Femur (tissue), 1 donor: ENCODE measurements at places on chromosomes 6 and 20.
A peak's percentile ranks its signal among the peaks of the same experiment; 100 is the strongest.

DNA sequence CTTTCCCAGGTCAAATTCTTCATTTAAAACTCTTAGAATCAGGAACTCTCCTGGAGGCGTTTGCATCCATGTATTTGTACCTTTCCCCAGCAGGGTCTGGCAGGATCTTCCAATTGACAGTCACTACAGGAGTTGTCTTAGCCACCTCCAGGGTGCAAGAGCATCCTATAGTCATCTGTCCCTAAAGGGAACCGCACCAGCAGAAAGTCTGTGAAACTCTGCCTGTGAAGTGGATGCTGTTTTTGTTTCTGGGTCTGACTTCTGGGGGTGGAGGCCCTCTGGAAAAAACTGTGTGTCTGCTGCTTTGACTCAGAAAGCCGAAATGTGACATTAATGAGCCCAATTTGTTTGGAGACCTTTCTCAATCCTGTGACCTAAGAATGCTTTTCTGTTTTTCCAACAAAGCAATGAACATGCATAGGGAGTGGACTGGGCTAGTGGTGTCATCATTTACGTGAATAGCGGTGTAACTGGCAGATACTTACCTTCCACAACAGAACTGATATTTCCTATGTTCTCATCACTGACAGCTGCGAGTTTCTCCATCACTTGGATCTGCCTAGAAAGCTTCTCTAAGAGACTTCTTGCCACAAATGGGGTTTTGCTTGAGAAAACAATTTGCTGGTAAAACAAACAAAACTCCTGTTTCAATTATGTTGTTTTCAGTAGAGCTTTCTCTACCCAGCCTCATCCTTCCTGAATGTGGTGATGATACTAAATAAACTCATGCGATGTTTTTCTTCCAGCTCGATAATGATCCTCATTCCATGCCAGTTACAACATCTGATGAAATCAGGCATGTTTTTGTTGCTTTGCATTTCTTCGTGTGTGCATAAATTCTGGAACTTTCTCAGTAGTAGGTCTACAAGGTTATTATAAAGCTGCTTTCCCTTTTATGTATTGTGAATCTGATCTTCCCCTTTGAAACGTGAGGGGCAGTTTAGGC is 33.3 kb upstream of the ARMH2 start:
- DNase-seq = no peak

DNA sequence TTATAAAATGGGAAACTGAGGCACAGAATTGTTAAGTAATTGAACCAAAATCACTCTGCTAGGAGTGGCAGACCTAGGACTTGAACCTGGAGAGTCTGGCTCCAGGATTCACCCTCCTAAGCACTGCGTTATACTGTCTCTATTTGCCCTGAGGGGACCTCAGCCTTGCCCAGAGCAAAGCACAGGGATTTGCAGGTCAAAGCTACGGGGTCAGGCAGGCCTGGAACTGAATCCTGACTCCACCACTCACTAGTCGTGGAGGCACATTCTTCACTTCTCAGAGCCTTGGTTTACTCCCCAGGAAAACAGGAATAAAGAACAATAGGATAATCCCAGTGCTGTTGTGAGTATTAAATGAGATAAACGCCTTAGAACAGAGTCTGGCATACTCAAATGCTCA is 19.4 kb downstream of the KCNK15 start:
- DNase-seq = no peak

- DNase-seq = no peak
These were observed 1.2 kb downstream of the ANGPT4 start for GRCh38 chr20:914727-915498.

GRCh38 chr20:15332711-15333160 is 995.3 kb upstream of the FLRT3 start:
- DNase-seq = no peak

DNA sequence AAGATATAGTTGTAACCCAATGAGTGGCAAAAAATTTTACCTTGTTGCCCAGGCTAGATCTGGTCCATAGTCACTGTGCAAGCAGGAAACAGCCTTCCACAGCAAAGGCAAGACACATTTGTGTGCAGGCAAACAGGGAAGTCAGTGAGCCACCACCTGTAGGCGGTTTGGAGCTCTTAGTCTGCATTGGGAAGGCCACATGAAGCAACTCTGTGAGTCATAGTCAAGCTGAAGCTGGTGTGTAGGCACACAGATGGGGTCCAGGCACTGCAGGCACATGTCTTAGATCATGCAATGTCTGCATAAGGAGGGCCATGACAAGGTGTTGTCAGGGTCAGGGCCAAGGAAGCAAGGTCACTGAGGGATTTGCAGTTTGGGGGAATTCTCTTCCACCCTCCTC is 543.2 kb upstream of the EPHA7 start:
- DNase-seq = no peak

- no peak for DNase-seq
These were observed 32.4 kb downstream of the PHACTR1 start for GRCh38 chr6:12748815-12749521.

DNA sequence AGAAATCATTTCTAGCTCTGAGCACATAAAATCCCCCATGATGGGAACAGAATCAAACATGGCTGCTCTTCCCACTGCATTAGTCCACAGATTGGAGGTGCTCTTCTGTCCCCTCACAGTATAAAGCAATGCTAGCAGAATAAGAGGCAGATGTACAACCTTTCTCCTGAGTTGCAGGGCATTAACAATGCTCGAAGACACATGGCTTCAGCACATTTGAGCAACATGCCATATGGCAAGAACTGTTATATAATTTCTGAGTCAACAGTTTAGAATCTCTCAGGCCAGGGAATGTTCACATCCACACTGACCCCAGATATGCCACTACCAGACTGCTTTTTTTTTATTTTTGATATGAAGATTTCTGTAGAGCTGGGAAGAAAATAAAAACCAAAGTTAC is 119.6 kb downstream of the KIF13A start:
- DNase-seq = no peak

- no peak for DNase-seq
These were observed 267.9 kb downstream of the ADGRG6 start for GRCh38 chr6:142569676-142570075.

DNA sequence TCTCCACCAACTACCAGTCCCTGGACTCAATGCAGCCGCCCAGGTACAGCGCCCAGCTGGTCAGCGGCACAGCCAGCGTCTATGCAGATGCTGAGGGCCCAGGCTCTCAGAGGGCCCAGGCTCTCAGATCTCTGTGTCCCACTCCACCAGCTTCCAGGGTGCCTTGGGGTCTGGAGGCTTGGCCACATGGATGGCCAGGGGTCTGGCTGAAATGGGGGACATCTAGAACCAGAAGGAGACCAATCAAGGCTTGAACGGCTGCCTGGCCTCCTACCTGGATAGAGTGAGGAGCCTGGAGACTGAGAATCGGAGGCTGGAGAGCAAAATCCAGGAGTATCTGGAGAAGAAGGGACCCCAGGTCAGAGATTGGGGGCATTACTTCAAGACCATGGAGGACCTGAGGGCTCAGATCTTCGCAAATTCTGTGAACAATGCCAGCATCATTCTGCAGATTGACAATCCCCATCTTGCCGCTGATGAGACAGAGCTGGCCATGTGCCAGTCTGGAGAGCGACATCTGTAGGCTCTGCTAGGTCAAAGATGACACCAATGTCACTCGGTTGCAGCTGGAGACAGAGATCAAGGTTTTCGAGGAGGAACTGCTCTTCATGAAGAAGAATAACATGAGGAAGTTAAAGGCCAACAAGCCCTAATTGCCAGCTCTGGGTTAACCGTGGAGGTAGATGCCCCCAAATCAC is 44.1 kb upstream of the GRM4 start:
- DNase-seq = no peak

DNA sequence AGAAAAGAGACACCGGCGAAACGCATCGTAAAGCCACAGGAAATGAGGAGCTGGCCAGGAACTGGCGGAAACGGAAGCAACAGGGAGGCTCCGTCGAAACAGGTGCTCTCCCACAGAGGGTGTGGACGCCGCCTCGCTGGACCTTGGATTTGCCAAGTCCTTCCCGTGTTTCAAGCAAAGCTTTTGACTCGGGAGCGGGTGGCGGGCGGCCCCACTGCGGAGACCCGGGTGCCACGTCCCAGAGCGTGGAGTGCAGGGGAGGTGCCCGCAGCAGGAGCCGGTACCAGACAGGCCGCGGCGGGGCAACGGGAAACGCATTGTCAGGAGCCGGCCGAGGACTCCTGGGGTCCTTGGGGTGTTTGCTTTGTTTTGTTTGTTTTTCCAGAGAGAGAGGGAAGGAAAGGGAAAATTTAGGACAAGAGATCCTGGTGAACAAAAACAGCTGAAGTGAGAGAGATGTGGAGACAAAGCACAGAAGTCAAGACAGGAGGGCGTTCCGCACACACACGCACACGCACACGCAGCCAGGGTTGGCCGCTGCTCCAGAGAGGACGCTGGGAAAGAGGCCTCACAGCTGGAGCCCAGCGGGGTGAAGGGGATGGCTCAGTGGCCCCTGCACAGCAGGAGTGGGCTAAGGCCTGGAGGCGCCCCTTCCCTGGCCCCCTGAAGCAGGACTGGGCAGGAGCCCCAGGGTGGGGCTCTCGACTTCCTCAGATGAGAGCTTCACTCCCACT is 50.9 kb upstream of the CHRNA4 start:
- peak; percentile 48 for DNase-seq

DNA sequence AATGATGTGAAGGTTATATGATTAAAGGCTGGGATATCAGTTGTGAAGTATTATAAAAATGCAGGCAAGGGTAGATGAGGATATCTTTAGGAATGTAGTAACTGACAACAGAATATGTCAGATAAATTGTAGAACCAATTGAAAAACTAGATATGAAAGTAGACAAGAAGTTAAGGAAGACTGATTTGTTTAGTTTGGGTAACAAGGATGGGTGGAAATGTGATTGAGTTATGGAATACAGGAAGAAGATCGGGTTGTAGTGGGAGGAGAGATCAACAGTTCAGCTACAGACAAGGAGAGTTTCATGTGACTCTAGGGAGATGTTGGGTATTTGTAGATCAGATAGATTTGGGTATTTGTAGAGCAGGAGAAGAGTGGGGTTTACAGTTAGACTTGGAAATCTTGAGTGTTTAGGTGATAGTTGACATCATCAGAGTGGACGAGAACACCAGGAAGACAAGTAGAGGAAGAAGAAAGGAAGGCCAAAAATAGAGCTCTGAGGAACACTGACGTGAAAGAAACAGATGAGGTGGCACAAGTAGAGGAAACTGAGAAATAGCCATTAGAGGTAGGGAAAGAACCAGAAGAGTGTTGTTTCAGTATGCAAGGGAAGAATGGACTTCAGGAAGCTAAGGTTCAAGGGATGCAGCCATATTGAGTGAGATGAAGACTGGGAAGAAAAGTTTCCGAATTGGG is 12.1 kb upstream of the TSPYL1 start:
- no peak for DNase-seq

GRCh38 chr6:41280381-41281057 is 6.0 kb downstream of the TREM1 start:
- no peak for DNase-seq

DNA sequence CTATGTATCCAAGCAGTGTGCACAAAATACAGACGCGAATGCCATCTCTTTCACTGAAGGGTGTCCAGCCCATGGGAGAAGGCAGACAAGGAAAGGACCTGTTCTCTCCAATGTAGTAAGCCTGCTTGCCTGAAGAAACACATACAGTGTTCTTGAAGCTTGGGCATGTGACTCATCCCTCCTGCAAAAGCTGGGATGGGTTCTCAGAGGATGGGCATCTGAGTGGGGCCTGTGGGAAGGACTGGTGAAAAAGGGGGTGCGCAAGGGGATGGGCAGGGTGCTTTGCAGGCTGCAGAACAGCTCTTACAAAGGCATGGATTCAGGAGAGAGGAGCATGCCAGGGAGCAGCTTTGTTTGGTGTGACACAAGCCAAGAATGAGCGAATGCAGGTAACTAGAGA is 128.1 kb downstream of the FYN start:
- DNase-seq = no peak

DNA sequence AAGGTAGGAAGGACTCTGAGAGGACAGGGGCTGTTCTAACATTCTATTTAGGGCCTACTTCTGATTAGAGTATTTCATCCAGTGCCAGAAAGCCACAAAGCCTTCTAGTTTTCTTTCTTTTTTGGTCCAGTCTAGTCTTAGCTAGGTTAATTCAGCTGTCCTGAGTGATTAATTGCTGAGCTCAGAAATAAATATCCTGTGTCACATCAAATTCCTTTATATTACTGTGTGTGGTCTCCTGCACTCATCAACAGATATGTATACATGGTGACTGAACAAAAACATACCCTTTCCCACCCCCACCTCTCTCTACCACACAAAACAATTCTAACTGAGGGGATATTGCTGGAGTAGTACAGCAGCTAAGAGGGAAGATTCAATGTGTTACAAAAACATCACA is 601.5 kb upstream of the NRSN1 start:
- DNase-seq = no peak

DNA sequence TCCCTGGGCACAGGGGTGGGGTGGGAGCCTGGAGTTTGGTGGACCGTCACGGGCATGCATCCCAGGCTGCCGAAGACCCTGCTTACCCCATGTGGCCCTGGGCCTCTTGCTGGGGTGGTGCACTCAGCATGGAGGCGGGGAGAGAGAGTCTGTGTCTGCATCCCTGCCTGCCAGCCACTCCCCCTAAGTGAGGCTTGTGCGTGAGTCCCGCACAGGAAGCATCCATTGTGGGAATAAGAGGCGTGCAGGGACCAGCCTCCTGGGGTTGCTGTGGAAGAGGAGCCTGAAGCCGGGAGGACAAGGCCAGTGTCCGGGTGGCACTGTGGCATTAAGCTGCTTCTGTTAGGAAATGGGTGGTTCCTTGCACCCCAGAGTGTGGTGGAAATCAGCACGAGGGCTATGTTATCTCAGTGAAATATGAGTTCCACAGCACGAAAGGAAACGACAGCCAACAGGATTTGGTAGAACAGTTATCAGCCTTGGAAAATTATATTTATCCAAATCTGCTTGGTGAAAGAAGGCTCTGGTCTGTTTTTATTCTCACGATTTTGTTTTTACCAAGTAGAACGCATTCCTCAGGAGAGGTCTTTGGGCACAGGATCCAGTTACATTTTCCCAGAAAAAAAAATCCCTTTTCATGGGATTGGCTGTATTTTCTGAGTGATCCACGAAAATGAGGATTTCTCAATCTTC is 35.7 kb downstream of the CDH4 start:
- no peak for DNase-seq

DNA sequence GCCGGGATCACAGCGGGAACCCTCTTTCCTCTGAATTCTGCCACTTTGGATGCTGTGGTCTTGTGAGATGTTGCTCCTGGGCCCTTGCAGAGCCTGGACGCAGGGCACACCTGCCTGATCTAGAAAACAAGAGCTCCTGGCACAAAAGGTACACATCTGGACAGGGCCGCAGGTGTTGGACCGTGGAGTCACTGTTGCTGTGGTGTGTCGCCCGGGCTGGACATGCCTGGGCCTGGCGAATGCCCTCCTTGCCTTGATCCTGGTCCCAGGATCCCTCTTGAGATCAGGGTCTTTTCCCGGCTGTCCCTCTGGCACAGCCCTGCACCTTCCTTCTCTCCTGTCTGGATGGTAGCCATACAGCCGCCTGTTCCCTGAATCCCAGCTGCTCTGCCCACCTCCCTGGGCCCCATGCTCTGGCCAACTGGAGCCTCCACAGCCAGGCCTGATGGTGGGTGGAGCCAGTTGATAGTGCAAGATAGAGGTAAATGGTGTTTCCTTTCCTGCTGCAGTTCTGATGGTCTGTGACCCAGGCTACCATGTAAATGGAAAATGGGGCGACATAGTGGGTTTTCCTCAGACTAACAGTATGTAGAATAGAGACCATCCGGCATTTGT is 5.0 kb downstream of the FOXP4 start:
- DNase-seq = no peak

GRCh38 chr6:76831299-76831698 is 632.0 kb downstream of the HTR1B start:
- DNase-seq = no peak

GRCh38 chr6:129766959-129767728 is 57.2 kb upstream of the ARHGAP18 start:
- DNase-seq = peak; percentile 74

GRCh38 chr6:111057074-111057752 is 30.1 kb upstream of the SLC16A10 start:
- peak; percentile 22 for DNase-seq
